ENCODE measurements at places on chromosomes 13 and 19.

GRCh38 chr13:29749401-29750182 lies 100.8 kb downstream of the UBL3 start:
- DNase-seq = no peak

DNA sequence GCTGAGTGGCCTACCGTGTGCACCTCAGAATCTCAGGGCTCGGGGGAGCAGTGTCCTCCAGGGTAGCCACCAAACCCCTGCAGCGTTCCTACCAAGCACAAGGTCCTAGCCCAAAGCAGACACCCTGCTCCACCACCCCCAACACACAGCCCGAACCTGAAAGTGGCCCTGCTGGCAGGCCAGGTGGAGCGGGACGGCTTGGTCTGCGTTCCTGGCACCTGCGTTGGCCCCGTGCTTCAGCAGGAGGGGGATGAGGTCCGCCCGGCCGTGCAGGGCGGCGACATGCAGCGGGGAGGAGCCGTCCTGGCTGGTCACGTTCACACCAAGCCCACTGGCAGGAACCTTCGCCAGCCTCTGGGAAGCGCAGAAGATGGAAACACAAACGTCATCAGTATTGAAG lies 26.5 kb downstream of the PDCD5 start:
- DNase-seq = no peak

DNA sequence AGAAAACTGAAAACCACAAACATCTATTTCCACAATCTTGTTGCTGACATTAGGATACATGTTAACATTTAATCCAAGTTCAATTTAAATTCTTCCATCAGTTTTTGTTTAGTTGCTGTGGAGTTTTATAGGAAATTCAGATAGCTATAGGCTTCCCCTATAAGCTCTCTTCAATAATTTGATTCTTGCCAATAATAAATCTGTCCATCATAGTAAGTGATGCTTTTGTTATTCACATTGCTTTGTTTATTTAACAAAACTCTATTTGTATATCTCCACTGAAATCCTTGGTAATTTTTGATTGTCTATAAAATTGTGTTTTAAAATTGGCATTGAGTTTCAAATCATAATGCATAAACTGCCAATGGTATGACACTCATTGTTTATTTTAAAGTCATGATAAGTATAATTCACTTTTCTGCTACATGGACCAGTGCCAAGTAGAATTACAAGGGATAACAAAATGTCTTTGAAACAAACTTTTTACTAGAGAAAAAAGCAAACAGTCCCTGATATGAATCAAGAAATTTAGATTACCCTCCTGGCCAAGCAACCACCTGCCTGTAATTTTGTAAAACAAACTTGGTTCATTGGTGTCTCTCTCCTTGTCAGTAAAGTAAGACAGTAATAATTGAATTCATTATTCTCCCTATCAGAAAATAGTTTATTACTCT lies 577.3 kb upstream of the GPC6 start:
- no peak for DNase-seq

- peak; percentile 90 for DNase-seq
These were observed 74.5 kb downstream of the GGACT start for GRCh38 chr13:100513987-100514670.

- peak; percentile 13 for DNase-seq
These were observed 4.1 kb downstream of the DLL3 start for GRCh38 chr19:39502640-39503417.

DNA sequence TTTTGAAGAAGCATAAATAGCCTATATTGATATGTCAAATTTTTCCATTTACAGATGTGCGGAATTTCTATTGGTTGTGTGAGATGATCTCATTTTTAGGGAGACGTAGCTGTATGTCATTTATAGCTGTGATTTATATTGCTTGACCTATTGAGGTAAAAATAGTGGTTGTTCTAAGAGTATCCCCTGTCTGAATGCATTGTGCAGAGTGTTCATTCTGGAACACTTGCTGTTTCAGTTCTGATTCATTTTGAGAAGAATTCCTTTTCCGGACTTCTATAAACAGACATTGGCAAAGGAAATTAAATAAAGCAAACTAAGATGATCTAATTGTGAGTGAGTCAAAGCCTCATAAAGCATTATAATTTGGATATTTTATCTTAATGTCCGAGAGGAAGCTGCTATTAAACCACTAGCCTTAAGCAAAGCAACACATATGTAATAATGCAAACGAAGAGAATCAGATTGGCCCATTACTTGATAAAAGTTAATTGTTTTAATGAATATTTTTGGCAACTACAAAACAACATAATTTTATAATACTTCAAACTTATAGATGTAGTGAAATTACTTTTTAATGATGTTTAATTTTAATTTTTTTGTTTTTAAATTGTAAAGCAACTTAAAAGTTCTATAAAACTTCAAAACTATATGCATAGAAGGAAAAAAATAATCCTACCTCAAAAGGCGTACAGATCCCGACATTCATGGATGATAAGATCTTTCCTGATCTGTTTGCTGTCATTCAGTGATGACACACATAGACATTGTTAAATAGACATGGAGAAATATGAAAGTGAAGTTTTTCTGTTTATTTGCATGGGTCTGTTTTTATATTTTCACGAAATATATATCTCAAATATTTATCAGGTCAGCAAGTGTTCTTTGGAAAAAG lies 942.6 kb upstream of the SLC10A2 start:
- no peak for DNase-seq

DNA sequence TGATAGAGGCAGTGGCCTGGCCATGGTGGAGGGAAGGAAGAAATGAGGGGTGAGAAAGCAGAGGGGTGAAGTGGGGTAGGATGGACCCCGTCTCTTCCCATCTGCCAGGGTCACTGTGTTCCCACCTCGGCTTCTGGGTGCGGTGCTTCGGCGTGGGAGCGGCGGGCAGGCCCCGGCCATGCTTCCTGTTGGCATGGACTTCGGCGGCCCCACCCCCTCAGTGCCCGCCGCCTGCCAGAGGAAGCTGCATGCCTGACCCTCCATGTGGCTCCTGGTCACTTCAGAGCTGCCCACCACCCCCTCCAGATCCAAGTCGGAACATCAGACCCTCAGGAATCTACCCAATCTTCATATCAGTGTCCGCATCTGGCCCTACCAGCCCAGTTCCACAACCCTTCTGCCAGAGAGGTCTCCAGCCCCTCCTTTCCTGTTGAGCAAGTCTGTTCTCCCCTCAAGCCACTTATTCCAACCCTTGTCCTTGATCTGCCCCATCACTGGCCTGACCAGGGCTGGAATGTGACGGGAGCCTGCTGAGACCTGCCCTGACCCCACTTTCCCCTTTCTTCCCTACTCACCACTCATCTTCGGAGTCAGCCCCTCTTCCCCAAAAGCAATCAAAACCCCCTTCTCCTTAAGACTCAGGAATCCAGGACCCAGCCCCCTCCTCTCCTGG lies 1.5 kb downstream of the KCNN4 start:
- DNase-seq = no peak

DNA sequence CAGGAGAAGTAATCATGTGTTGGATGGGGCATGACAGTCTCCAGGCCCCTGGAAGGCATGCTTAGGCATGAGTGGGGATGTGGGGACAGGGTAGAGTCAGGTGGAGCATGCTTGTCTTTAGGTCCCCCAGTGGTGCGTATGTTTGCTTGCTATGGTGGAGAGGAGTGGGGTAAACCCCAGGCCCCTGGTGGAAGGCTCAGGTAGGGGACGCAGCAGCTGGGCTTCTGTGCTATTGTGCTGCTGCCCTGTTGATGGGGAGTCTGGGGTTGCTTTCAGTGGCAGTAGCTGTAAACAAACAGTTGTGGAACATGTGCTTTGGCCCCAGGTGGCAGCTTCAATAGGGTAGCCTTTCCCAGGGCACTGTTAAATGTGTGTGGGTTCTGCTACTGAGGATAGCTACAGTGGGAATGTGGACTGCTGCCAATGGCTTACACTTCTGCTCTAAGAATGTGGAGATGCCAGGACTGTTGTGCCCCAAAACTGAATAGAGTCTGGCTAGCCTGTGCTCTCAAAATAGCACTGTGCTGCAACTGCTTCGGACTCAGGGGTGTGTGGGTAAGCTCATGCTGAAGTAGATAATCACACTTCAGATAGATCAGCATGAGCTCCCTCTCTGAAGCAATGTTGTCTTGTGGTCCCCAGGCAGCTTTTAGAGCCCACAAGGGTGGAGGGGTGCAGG lies 1257.3 kb downstream of the DIAPH3 start:
- no peak for DNase-seq

GRCh38 chr13:30752201-30752797 lies 17.0 kb downstream of the ALOX5AP start:
- DNase-seq = no peak

DNA sequence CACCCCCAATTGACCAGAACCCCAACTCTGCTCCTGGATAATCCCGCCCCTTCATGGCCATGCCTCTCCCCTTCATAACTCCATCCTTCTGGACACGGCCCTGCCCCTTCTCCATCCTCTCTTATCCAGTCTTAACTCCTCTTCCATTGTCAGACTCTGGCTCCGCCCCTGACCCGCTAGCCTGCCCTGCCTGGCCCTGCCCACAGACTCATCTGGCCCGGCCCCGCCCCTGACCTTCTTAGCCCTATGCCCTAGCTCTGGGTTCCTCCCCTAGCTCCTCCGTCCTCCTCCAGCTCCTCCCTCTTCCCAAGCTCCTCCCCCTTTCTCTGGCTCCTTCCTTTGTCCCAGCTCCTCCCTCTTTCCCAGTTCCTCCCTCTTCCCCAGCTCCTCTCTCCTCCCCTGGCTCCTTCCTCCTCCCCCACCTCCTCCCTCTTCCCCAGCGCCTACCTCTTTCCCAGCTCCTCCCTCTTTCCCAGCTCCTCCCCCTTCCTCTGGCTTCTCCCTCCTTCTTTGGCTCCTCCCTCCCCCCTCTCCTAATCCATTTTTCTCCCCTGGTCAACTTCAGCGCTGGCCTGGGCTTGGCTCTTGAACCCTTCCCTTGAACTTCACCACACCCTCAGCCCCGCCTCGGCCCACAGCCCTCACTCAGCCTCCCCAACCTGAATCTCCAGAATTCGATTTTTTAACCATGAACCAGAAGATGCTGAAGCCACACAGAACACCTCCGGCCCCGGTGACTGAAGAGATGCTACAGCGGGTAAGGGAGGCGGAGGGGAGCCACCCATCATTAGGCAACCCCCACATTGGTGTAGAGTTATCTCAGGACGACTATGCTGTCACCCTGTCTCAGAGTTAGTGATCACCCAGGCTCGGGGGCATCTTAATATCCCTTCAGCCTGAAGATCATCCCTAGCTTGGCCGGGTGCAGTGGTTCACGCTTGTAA lies 9.2 kb upstream of the ZNF358 start:
- no peak for DNase-seq

GRCh38 chr19:35123573-35123972 lies 8.0 kb downstream of the FXYD3 start:
- no peak for DNase-seq

GRCh38 chr13:62130062-62130970 lies 714.7 kb upstream of the PCDH20 start:
- no peak for DNase-seq

GRCh38 chr13:30115257-30115600 lies 192.1 kb downstream of the KATNAL1 start:
- peak; percentile 43 for DNase-seq

GRCh38 chr13:98892077-98892476 lies 85.8 kb downstream of the DOCK9 start:
- DNase-seq = no peak

DNA sequence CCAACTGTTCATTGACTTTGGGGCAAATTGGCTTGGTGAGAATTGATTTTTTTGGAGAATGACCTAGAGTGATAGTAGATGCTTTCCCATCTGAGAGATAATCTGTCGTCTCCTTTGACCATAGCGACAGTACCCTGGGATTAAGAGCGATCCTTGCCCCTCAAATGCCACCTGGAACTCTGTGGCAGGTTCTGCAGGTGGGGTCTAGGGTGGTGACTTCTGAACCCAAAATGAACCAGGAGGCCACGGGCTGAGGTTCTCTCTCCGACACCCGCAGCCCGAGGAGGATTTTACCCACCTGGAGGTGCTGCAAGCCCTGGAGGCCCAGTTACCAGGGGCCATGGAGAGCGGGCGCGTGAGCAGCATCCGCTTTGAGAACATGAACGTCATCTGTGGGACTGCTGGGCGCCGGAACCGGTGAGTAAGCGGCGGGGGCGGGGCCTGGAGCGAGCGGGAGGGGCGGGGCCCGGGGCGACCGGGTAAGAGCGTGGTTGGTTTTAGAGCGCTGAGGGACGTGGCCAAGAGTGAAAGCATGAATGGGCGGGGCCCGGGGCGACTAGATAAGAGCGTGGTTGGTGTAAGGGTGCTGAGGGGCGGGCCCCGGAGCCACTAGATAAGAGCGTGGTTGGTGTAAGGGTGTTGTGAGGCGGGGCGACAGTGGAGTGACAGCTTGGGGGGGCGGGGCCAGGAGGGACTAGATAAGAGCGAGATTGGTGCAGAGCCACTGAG lies 8.6 kb downstream of the C19orf81 start:
- peak; percentile 97 for DNase-seq

DNA sequence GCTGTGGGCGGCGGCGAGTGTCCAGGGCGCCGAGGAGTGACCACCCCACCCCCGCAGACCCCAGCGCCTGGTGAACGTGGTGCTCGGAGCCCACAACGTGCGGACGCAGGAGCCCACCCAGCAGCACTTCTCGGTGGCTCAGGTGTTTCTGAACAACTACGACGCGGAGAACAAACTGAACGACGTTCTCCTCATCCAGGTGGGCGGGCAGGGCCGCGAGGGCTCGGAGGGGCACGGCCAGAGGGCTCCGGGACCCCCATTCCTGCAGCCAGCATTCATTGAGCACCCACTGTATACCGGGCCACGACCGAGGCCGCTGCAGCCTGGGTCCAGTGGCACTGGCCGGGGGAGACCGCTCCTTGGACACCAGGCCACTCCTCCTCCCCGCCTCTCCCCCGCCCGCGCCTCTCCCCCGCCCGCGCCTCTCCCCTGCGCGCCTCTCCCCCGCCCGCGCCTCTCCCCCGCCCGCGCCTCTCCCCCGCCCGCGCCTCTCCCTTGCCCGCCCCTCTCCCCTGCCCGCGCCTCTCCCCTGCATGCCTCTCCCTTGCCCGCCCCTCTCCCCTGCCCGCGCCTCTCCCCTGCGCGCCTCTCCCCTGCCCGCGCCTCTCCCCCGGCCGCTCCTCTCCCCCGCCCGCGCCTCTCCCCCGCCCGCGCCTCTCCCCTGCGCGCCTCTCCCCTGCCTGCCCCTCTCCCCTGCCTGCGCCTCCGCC lies 3.2 kb downstream of the PRTN3 start:
- no peak for DNase-seq

- no peak for DNase-seq
These were observed 3.7 kb upstream of the ZNF441 start for GRCh38 chr19:11763117-11763516.

DNA sequence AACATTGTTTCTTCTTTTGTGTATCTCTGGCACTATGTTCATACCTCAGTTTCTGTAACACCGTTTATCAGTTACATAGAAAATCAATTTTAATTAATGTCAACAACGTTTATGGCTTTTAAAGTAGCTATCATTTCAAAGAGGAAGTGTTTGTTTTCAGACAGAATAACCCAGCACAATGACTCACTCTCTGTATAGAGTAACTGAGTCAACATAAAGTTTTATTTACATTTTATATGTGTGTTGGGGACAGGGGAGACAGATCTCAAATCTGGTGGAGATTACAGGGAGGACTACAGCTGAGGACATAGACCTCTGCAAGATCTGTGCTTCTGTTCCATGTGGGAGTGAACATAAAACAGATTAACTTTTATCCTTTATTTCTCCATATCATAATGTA lies 2590.1 kb downstream of the PCDH9 start:
- peak; percentile 32 for DNase-seq
